NCI-H1105 (cell line): ENCODE measurements at places on chromosomes 5 and 9.

DNA sequence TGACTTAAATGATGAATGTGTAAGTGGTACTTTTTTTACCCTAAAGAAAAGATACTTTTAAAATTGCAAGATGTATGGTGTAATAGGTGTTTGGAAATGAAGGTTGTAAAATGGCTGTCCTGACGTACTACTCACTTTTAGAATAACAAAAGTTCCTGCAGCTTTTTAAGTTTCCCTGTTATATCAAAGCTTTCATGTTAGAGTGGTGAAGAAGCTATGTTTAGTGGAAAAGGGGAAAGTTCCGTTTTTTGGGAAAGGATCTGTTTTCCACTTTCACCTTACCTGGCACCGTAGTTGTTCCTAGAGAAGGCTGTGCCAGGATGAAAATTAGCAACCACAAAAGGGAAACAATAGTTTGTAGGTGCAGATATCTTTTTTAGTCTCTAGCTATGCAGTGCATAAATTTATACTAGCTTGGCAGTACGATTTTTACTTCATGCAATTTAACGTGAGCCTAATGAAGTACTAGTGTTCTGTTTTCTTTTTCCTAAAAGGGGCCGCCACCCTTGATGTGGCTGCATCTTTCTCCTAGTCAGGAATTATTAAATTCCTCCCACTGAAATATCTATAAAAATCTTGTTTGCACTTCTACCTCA is 1.3 kb downstream of the TNPO1 start:
- no peak for DNase-seq

- no peak for DNase-seq
These were observed 3.0 kb downstream of the ZSWIM6 start for GRCh38 chr5:61334868-61335615.

- DNase-seq, result no peak
These were observed 45.4 kb downstream of the TMEM245 start for GRCh38 chr9:109074236-109074889.

DNA sequence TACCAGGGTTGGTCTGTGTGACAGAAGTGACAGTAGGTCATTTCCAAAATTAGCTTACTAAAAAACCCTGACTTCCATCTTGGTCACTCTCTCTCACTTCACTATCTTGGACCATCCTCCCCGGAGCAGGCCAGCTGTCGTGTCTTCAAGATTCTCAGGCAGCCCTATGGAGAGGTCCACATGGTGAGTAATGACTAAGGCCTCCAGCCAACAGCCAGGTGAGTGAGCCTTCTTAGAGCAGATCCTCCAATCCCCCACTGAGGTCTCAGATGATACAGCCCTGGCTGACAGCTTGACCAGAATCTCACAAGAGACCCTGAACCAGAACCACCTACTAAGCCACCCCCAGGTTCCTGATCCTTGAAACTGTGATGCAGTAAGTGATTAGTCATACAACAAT is 92.0 kb downstream of the DCP2 start:
- no peak for DNase-seq

- DNase-seq, result no peak
These were observed 61.7 kb downstream of the GLRA1 start for GRCh38 chr5:151862811-151863472.

DNA sequence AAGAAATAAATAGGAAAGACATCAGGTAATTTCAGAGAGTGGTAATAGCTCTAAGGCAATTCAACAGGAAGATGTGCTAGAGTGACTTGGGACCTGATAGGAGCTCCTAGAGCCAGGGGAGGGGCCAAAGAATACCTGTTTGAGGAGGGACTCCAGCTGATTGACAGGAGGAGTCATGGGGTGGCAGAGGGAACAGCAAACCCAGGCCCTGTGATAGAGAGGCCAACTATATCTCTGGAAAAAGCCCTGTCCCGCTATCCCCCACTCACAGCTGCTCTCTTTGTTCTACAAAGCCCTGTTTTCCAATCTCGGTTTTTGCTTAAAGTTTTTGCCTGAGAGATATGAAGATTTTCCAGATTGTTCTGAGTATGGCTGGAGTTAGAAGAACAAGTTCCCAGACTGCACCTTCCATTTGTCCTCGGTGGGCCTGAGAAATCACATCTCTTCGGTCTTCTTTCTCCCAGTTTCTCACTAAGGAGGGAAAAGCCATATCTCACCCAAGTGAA is 9.0 kb upstream of the NSD1 start:
- DNase-seq, result no peak

DNA sequence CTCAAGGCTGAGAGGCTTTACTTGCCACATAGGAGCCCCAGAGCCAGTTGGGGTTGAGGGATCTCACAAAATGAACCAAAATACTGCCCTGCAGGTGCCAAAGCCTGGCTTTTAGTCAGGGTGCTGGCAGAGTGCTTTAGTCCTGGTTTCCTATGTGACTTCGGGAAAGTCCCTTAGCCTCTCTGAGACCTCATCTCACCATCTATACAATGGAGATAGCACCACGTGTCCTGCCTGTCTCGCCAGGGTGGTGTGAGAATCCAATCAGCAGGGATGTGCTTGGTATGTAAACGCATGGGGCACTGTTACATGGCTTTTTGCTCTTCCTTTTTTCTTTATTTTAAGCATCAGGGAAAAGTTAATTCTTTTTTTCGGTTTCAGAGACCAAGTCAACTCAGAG is 68.3 kb downstream of the SHB start:
- no peak for DNase-seq

GRCh38 chr5:133801955-133802751 is 166.3 kb downstream of the C5orf15 start:
- no peak for DNase-seq

DNA sequence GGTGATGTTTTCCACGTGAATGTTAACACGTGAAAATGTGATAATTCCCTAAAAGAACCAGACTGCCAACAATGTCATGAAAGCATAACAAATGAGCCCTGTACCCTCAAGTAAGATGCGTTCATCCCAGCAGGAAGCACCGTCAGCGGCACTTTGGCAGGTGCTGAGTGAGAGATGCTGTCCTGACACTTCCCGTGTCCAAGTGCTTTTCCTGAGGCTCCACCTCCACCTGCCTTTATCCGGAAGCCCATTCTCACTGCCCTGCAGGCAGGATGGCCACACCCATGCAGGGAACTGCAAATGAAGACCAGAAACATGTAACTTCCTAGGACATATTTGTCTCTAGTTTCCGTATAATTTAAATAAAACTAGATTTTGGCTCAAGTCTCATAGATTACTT is 238.0 kb upstream of the IRX2 start:
- DNase-seq, result no peak

- no peak for DNase-seq
These were observed 69.3 kb downstream of the HSD17B3 start for GRCh38 chr9:96232539-96233241.

GRCh38 chr5:92641031-92641962 is 939.7 kb downstream of the NR2F1-AS1 start:
- peak; percentile 21 for DNase-seq

GRCh38 chr5:1366514-1366913 is 21.6 kb upstream of the CLPTM1L start:
- DNase-seq, result no peak

- DNase-seq, result no peak
These were observed 601.5 kb downstream of the ACTL7B start for GRCh38 chr9:108254236-108254635.

GRCh38 chr9:17090041-17090440 is 44.8 kb upstream of the CNTLN start:
- DNase-seq, result no peak

DNA sequence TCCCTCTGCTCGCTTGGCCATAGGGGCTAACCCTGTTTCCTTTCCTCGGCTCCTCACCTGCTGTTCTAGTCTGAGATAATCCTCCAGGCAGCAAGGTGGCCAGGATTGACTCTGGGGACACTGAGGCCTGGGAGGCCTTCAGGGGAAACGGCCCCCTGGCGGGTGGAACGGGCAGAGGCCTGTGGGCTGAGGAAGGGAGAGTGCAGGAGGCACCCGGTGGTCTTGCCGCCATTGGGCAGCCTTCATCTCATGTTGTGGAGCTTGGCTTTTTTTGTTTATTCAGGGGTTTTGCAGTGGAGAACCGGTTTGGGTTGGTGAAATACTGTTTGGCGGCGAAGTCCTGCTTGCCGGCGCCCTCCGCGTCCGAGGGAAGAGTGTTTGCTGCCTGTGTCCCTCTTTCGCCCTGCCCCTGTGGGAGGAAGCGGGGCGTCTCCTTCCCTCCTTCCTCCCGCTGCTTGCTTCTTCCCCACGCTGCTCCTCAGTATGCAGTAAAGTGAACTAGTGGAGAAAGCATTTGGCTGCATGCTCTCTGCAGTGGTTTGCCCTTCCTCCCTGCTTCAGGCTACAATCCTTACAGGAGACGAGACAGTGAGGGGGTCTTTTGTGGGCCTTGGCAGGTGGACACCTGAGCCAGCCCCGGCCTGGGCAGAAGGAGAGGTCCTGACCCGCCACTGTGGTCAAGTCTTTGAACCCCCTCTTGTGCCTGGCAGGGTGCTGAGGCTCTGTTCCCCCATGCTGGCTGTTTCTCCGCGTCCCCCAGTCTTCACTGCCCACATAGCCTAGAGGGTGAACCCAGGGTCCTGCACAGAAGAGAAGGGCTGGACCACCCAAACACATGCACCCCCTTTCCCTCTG is 30.8 kb upstream of the PRDM12 start:
- no peak for DNase-seq

DNA sequence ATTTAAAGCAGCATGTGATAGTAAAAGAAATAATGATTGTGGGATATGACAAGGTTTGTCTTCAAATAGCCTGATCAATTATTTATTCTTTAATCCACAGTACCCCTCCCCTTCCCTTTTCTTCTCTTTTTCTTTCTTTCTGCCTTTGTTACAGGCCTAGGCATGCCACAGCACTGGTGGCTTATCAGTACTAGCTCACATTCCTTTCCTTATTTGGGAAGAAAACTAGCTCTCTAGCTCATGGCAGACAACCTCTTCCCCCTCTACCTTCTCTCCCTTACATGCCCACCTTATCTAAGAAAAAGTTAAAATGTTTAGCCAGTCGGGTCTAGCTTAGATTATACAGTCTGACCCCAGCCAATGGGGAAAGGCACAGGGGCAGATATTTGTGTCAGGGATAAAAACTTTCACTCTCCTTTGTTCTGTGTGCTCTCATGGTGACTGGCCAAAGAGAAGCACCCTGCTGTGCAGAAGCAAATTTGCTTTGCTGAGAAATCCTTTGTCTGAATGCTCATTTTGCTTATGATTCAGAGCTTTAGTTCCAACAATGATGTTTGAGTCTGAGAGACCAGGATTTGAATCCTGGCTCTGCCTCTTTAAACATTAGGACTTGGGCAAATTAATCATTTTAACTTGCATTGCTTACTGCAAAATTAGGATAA is 75.8 kb upstream of the CDH12 start:
- no peak for DNase-seq

DNA sequence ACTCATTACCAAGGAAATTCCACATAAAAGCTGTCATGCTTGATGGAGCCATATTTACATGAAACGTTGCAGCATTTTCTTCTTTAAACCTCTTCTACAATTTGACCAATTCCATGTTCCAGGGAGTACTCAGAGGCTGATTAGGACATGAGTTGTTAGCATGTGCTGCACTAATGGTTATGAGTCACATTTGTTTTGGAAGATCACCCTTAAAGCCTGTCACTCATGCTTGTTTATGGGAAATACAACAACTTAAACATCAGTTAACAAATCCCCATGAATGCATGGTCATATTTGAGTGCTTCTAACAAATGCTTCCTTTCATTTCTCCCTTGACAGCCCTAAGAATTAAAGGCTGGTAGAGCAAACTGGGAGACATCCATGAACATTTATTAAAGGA is 156.1 kb downstream of the GHR start:
- no peak for DNase-seq

- no peak for DNase-seq
These were observed 91.9 kb upstream of the C9orf72 start for GRCh38 chr9:27665136-27665535.

DNA sequence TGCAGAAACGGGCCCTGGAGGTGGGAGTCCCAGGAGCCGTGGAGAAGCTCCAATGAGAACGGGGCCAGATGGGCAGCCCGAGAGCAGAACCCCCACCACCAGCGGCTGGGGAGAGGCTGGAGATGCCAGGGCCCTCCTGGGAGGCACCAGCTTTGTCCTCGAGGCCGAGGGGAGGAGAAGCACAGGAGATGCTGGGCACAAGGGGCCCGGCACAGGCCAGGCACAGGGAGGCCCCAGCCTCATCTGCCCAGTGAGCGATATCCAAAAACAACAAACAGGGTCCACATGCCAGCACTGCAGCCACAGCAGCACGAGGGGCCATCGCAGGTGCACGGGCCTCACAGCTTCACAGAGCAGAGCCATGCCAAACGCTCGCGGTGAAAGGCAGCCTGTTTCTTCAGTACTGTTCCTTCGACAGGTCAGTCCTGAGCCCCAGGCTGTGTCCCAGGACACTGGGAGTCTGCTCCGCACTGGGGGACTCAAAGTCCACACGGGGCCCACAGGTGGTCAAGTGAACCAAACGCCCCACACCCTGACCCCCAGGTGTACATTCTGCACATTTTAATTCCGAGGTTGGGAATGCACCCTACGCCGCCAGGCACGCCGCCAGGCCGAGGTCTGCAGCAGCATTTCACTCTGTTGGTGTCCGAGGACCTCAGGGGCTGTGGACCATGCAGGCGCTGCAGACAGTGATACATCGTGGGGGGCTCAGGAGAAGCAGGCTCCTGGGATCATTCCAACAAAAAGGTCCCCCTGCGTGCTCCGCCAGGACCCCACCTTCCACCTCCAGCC is 9.5 kb downstream of the LPCAT1 start:
- DNase-seq, result no peak

- no peak for DNase-seq
These were observed 82.6 kb downstream of the SH3PXD2B start for GRCh38 chr5:172371684-172372083.

GRCh38 chr5:71703941-71704340 is 15.1 kb upstream of the CARTPT start:
- no peak for DNase-seq
